ENCODE measurements at places on chromosomes 2 and 18.

DNA sequence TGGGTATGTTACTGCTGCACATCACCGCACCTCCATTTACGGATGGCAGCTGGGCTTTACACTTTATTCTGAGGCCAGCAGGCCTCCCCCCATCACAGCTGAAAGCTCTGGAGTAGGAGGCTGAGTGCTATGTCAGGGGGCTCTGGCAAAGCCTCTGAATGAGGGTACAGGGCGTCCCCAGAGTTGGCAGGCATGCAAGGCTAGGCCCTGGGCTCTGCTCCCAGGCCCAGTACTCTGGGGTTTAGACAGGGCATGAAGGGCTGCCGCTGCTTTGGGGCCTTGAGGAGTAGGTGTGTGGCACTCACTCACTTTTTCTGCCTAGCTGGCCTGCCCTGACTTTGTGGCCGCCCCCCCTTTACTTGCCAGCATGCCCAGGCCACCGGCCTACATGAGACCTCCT is 90.8 kb downstream of the WDSUB1 start:
- DNase-seq = no peak

GRCh38 chr2:85120363-85120762 is 12.8 kb upstream of the TCF7L1 start:
- DNase-seq = no peak

GRCh38 chr18:55248495-55248894 is 289.2 kb upstream of the CCDC68 start:
- DNase-seq = no peak

DNA sequence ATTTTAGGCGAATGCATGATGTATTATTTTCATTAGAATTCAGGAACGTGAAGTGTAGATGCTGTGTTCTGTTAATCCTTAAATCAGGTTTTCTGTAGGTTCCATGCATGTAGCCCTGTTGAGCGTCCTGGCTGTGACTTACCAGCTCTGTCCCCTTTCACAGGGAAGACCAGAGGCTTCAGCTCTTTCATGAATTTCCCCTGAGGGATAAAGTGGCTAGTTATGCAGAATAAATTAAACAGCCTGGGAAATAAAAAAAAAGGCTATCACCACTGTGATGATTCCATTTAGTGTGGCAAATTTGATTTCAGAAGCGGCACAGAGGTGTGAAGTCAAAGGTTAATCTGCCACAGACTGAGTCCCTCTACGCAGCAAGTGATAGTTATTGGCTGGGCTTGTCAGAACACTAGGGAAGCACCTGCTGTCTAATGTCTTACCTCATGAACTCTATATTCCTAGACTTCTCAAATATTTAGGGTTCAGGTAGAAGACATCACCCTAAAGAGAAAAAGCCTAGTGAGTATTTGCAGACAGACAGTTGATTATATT is 61.6 kb upstream of the LINC00305 start:
- DNase-seq = no peak

DNA sequence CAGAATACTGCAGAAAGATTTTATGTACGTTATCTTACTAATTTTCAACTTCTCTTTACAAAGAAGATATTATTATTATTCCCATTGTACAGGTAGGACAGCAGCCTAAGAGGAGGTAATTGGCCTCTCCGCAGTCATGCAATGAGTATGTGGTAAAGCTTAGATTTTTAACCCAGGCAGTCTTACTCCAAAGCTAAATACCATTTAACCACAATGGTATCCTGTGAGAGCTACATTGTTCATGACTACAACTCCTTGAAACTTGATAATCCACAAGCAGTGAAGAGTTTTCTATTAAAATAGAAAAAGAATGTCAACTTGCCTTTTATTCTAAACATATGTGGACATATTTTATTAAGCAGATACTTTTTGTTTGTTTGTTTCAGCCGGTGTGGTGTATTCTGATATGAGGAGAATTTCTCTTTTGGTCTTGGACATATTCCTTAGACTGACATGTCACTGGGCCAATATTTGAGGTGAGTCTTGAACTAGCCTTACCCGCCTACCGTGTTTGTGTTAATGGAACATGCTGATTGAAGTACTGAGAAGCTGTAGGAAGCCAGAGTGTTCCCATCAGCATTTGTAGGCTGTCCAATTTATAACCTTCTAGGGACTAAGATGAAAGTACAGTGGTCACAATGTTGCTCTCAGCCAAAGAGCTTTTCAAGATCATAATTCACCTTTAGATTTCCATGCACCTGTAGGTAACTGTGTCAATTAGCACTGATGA is 293.9 kb upstream of the DCC start:
- no peak for DNase-seq

DNA sequence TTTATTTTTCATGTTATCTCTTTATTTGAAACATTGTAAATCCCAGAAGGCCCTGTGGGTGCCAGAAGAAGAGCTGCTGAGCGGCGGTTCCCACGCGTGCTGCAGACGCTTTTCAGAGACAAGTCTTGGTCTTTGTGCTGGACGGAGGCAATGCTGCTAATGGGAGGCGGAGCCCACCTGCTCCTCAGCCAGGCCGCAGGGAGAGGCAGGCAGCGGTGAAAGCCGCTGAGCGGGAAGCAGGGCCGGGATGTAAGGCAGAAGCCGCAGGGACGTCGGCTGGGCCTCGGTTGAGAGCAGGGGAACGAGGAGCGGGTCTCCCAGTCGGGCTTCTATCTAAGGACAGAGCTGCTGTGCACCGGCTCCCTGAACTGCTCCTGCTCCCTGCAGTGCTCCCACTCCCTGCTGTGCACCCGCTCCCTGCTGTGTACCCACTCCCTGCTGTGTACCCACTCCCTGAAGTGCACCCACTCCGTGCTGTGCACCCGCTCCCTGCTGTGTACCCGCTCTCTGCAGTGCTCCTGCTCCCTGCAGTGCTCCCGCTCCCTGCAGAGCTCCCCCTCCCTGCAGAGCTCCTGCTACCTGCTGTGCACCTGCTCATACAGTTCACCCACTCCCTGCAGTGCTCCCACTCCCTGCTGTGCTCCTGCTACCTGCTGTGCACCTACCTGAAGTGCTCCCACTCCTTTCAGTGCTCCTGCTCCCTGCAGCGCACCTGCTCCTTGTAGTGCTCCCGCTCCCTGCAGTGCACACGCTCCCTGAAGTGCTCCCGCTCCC is 16.4 kb downstream of the TMEM18 start:
- DNase-seq = no peak

DNA sequence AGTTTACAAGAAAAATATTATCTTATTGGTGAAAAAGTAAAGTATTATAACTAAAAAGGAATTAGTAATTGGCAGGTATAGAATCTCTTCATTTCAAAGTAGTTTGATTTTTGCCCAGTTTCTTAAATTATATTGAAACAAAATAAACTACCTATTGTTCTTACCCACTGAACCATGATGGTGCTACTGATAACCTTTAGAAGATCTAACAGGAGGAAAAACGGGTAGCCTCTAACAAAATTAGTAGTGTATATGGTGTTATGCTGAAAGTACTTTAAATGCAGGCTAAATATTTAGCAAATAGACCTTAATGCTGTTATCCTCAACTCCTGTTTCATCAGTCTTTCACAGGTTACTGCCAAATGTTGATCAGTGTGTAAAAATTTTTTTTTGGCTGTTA is 19.1 kb downstream of the MRPS9 start:
- DNase-seq = no peak

DNA sequence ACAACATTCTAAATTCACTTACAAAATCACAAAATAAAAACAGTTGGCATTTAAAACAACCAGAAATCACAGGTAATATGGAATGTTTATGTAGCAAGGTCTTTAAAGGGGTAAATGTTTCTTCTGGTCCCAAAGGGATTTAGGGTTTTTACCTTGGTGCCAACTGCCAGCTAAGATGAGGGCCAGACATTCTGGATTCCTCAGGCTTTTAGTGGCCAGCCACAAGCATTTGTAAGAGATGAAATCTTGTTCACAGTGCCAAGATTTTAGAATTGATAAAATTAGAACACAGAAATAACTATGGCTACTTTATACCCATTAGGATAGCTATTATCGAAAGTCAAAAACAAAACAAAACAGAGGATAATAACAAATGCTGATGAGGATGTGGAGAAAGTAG is 60.4 kb upstream of the CDKL4 start:
- DNase-seq = no peak

GRCh38 chr2:239247401-239248245 is 153.2 kb downstream of the HDAC4 start:
- no peak for DNase-seq

- DNase-seq = no peak
Observed at GRCh38 chr2:62267696-62268095, 71.8 kb downstream of the B3GNT2 start.

GRCh38 chr18:6793455-6793854 is 63.9 kb downstream of the ARHGAP28 start:
- DNase-seq = no peak

- no peak for DNase-seq
Observed at GRCh38 chr2:206863716-206864115, 75.6 kb upstream of the CPO start.

GRCh38 chr2:208548700-208549099 is 142.1 kb downstream of the PTH2R start:
- no peak for DNase-seq
